Esophagus squamous epithelium (tissue), 5 donors: ENCODE measurements at places on chromosomes 6 and 20. TPM values are rescaled to one million over a fixed set of nuclear protein-coding genes. Genes with fewer than 3 reads are reported as not detected.
A peak's percentile ranks its signal among the peaks of the same experiment; 100 is the strongest.

Gene KIZ
- total RNA-seq = 15.3 TPM

Gene VWA7
- 0.57 TPM for total RNA-seq

Gene SLC22A2
- total RNA-seq = not detected

DNA sequence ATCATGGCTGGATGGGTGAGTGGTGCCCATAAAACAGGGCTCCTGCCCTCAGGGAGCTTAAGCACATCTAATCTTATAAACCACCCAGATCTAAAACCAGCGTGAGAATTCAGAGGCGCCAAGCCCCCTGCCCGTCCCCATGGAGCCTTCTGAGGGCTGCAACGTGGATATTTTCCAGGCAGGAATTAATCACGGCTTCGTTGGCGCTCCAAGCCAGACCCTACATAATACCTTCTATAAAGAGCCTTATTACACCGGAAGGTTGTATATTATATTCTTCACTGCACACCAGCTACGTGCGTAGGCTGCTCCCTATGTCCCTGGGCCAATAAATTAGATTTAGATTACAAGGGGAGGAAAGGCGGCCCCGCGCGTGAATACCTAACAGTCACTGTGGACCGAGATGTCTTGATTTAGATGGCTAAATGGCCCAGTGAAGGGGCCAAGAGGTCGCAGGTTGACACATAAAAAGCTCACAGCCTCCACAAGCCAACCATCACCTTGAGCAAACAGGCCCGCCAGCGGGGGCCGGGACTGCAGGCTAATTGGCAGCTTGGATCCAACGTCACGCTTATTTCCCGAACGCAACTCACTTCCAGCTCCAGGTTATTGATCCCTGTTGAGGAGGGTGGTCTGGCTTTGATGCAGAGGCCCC, 64.7 kb upstream of the APCDD1L start:
- H3K27ac ChIP-seq = no peak overlapping the region
- no peak overlapping the region for H3K4me3 ChIP-seq
- H3K4me1 ChIP-seq = no peaks in the 10 kb centered on the region
- no peaks in the 10 kb centered on the region for H3K36me3 ChIP-seq

- H3K27ac ChIP-seq = no peak overlapping the region
- no peaks in the 10 kb centered on the region for H3K36me3 ChIP-seq
- no peak for DNase-seq
- H3K27me3 ChIP-seq = no peaks in the 10 kb centered on the region
These were observed 185.4 kb downstream of the PLCB1 start for GRCh38 chr20:8317448-8317847.

GRCh38 chr6:111753573-111753972, 119.7 kb downstream of the FYN start:
- H3K27ac ChIP-seq = peak overlapping the region; percentile 72
- H3K4me1 ChIP-seq = peaks cover 23% of the 10 kb centered on the region
- no peaks in the 10 kb centered on the region for H3K27me3 ChIP-seq
- no peak for DNase-seq
- no peak overlapping the region for H3K4me3 ChIP-seq

- no peak for DNase-seq
- no peak overlapping the region for H3K27ac ChIP-seq
- H3K27me3 ChIP-seq = peaks cover 18% of the 10 kb centered on the region
- H3K36me3 ChIP-seq = no peaks in the 10 kb centered on the region
These were observed 108.2 kb upstream of the SALL4 start for GRCh38 chr20:51910321-51911050.

GRCh38 chr6:105170059-105170458, 9.8 kb downstream of the POPDC3 start:
- DNase-seq = no peak
- H3K27ac ChIP-seq = no peak overlapping the region
- no peak overlapping the region for H3K4me3 ChIP-seq
- no peaks in the 10 kb centered on the region for H3K4me1 ChIP-seq
- peaks cover 15% of the 10 kb centered on the region for H3K27me3 ChIP-seq

DNA sequence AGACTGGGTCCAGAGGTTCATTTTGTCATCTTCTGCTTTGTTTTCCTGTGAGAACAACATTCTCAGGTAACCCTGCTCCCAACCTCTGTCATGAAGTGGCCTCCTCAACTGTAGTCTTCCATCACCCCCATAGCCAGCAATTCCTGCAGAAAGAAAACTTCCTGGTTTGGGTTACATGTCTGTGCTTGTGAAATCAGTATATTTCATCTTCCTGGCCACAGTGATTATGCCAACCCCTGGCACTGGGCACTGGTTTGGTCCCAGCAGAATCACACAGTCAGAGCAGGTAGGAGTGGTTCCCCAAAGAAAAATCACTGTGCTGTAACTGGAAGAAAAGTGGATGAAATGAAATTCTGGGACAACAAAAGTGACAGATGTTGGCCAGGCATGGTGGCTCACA, 52.5 kb downstream of the CRYBG1 start:
- no peak overlapping the region for H3K27ac ChIP-seq
- no peaks in the 10 kb centered on the region for H3K36me3 ChIP-seq
- no peak overlapping the region for H3K4me3 ChIP-seq

GRCh38 chr20:31856516-31856915, 11.1 kb upstream of the FOXS1 start:
- no peak for DNase-seq
- H3K36me3 ChIP-seq = no peaks in the 10 kb centered on the region
- H3K4me3 ChIP-seq = no peak overlapping the region
- peaks cover 31% of the 10 kb centered on the region for H3K4me1 ChIP-seq
